ENCODE measurements at places on chromosomes 6 and 20.

- no peak for DNase-seq
Measured at GRCh38 chr20:50348096-50348495, 157.5 kb downstream of the CEBPB start.

DNA sequence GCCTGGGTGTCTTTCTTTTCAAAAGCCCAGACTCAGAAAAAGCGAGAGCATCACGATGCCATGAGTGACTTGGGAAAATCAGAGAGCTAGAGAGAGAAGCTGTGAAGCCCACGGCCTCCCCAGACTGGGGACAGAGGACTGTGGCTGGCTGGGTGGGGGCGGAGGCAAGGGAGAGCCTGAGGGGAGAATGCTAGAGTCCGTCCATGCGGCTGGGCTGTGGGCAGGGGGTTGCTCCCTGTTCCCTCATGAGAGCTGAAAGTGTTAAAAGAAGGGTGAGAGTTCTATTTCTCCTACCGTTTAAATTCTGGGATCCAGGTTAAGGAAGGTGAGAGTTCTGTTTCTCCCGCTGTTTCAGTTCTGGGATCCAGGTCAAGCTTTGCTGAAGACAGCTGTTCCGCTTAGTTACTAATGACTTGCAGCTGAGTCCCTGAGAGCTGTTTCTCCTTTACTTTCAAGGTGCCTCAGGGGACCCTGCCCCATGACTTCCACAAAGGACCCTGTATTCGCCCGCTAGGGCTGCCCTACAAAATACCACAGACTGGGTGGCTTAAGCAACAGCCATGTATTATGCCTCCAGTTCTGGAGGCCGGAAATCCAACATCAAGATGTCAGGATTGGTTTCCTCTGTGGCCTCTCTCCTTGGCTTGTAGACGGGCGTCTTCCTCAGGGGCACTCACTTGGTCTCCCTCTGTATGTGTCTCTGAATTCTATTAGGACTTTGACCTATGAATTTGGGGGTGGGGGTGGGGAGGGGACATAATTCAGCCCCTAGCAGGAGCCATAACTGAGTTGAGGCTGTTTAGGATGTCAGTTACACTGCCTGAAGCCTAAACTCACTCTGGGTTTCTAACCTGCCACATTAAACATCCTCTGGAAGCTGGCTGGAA is 127.0 kb downstream of the PXDC1 start:
- DNase-seq = no peak

GRCh38 chr6:30759575-30760239 is 15.4 kb upstream of the IER3 start:
- DNase-seq = no peak

- peak; percentile 99 for DNase-seq
Measured at GRCh38 chr6:33417903-33418689, at the start of gene CUTA. TSS of gene CUTA (minus strand) at chr6:33418107. CDS start at chr6:33418000, 107 bp downstream.

- DNase-seq = no peak
Measured at GRCh38 chr6:5172041-5172653, 87.0 kb downstream of the PPP1R3G start.

GRCh38 chr6:142329486-142330113 is 27.8 kb downstream of the ADGRG6 start:
- no peak for DNase-seq

All from CD8-positive, alpha-beta memory T cell (primary cell).